Fibroblast of skin of back (primary cell): ENCODE measurements at places on chromosomes 1 and 21.

- DNase-seq, result no peak
Observed at GRCh38 chr1:181651276-181651675, 168.0 kb downstream of the CACNA1E start.

DNA sequence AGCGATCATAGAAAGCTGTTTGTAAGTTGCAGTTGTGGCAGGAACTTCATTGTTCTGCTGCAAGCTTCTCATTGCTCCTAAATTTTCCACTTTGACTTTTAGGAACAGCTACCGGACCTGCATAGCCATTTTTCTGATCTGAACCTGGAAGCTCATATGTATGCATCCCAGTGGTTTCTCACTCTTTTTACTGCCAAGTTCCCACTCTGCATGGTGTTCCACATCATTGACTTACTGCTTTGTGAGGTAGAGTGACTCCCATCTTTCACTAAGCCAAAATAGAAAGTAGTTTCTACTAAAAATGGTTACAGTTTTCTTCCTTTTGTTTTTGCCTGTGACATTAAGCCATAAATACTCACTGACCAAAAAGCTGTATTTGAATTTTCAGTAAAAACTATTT, 254.2 kb downstream of the GPR52 start:
- no peak for DNase-seq

- DNase-seq, result no peak
Observed at GRCh38 chr1:14768582-14769304, 170.3 kb downstream of the KAZN start.

- DNase-seq, result peak; percentile 60
Observed at GRCh38 chr1:23598424-23598823, 39.1 kb upstream of the ID3 start.

DNA sequence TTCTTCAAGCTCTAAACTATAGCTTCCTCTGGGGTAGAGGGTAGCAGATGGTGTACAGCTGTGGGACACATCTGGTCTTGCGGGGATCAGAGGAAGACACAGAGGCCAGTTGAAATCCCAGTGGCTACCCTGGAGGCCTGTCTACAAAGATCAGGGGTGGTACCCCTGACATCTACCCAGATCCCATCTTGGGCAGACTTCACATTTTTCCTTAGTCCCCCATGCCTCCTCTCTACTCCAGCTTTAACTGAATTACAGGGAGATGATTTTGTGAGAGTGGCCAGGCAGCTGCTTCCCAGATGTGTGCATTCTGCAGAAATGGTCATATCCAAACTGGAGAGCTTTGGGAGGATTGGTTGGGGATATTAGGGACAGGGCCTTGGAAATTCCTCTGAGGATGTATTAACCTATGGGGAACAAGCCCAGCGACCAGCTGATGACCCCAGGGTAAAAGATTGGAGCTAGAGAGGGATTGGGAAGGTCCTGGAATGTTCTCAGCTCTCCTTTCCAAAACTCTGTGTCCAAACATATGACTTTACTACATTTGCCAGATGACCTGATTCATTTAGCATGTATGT, 9.6 kb upstream of the CD34 start:
- DNase-seq, result no peak

DNA sequence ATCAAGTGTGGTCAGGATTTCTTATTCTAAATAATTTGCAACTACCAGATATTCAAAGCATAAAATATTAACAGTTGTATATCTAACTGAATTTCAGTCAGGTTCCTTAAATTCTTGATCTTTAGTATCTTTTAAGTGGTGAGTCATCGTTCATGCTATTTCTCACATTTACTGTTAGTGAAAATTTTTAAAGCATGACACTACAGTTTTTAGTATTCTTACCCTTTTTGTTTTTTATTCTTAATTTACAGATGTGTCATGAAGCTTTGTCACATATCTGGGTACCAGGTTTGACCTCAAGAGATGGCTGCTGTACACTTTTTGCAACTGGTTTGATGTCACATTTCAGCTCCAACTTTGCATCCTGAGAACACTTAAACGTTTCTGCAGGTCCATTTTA, 12.7 kb downstream of the AKIRIN1 start:
- peak; percentile 45 for DNase-seq

DNA sequence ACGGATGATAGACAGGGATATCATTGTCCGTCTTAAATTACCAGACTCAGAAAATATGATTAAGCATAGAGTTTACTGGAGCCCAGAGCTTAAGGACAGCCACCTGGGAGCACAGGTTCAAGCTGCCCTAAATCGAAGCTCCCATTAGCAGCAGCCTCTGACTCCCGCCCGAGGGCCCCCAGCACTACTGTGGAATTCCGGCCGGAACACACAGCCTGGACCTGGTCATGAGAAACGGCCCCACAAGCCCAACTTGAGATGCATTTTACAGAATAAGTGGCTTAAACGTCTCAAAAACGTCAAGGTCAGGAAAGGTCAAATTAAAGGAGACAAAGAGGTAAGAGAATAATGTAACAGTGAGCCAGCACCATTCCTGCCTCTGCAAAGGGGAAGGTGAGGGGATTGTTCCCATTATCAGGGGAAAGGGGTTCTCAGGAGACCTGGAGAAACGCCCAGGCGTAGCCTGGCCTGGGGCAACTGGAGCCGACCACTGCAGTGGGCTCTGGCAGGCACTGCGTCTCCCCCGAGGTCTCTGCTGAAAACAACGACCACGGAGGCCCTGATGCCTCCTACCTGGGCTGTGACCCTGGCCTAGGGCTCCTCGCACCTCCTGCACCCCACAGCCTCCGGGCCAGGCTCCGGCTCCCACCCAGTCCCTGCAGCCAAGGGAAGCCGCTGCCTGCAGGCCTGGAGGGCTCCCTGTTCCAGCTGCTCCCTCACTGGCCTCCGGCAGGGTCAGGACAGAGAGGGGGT, 11.5 kb upstream of the COL6A1 start:
- no peak for DNase-seq

- DNase-seq, result peak; percentile 17
Observed at GRCh38 chr1:56456435-56457101, 122.8 kb downstream of the PLPP3 start.

DNA sequence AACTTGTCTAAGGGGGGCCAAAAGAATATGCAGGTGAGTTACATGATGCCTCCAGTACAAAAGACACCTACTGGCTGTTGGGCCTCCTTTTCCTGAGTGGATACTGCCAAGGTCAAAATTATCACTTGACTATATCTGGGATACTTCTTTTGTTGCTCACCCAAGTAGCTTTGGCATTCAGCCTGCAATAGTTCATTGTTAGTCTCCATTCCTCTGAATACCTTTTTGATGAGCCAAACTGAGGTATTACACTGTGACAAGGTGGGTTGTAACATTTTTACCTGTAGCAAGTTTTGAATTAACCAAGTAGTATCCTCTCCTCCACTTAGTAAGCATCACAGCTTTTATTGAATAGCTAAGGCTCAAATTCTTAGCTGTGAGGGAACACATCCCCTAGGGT, 408.0 kb downstream of the LRRIQ3 start:
- DNase-seq, result no peak

DNA sequence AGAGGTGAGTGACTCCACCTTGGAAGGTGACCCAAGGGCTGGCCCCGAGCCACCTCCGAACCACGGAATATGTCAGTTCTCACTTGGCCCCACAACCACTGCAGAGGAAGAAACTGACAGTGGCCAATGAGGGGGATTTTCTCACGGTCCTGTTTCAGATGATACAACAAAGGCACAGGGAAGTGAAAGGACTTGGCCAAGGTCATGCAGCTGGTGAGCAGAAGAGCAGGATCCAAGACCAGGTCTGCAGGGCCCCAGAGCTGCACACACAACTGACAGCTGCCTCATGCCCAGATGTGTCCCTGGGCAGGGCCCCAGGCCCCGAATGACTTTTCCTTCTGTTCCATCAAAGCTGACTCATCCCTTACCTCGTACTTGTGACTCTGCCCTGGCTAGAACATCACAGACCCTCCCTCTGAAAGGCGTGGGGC, 25.8 kb upstream of the EVA1B start:
- DNase-seq, result peak; percentile 66

- no peak for DNase-seq
Observed at GRCh38 chr1:10621906-10622305, 147.2 kb downstream of the PEX14 start.

DNA sequence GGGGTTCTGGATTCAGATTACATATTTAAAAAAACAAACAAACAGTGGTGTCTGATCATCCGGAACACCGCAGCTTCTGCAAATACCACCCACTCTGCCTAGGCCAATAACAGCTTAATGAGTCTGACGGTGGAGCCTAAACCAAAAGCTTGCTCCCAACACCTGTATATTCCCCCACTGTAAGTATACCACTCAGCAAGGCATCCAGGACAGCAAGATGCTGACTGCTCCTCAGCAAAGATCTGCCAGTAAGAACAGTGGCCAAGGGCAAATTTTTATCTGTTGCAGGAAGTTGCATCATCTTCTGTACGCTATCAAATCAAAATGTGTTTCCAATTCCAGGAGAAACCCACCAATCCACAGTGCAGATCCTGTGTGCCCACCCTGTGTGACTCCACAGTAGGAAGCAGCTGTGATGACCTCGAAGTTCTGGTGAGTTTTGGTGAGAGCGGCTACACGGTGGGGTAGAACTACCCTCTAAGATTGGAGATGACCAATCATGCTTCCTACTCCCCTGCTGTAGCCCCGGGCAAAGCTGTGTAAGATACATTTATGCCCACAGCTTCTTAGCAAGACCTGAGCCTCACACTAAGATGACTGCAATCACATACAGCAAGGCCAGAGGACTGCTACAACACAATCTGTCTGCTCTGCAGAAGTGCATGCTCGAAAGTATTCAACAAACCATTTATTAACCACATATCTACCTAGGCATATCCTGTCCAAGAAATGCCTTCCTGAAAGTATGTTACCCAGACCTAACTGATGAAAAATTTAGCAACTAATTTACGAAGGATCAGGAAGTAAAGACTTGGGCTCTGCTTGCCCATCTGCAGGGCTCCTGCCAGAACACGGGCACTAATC, 30.5 kb downstream of the SIPA1L2 start:
- DNase-seq, result peak; percentile 59

DNA sequence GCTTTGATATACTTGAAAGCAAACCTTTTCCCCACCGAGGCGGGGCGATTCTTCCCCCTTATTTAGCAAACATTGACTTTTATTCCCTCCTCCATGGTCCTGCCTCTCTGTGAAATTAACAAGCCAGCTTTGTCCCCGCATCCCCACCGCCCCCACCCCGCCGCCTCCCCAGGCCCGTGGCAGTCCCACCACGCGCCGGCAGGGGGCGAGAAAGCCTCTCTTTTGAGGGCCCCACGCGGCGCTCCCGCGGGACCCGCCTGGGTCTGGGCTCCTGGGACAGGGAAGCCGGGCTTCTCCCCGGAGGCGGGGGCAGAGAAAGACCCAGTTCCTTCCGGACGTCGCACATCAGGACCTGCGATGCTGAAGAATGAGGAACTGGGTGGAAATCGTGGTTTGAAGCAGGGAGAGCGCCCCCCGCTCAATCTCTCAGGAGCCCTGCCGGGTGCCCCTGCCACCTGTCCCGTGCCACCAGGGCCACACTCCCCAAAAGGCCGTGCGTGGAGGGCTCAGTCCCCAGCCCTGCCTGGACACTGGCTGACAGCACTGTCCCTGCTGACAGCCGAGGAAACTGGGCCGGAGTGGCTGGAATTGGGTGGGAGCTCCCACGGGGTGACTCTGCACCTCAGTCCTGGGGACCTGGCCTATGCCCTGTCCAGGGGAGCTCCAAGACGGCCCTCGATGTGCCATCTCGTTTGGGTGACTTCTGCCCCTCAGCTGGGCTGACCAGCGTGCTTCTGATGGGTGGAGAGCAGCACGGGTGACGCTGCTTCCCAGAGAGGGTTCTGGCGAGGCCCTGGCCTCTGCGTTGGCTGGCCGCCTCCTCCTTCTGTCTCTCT, 8.6 kb upstream of the ACTRT2 start:
- DNase-seq, result peak; percentile 30

GRCh38 chr1:25195835-25196234, 36.5 kb downstream of the SYF2 start:
- DNase-seq, result no peak

DNA sequence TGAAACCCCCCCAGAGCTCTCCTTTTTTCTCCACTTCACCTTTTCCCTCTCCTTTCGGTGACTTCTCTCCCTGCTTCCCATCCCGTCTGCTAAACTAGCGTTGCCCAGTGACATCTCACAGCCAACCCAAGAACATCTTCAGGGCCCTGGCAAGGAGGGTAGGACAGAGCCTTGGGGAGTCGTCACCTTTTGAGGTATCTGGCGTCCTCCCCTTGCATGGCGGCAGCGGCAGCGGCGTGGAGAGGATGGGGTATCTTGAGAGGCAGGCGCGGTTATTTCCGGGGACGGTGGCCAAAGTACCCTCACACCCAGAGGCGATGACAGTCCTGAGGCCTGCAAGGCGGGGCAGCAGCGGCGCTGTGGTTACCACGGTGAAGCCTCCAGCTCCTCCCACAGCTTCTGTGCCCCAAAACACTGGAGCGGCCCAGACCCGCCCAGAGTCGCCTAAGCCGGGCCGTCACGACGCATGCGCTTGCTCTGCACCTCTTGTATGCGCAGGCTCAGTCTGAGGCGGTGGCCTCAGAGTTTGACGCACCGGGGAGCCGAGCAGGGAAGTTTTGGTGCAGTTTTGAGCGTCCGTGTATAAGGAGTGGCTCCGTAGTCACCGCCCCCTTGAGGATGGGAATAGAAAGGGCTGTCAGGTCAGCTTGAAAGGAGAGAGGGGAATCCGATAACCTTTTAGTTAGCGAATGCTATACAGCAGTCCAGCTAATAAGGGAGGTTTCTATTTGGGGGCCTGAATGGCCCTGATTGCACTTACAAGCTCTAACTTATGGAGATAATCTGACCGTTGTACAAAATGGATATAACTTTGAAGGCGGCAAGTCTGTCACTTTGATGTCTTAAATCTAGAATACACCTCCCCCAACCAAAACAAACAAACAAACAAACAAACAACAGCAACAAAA, at the start of gene KIFAP3:
Gene KIFAP3 (minus strand): TSS at position 446 of the 908 bp plus-strand sequence. CDS start 228 bp downstream, at position 218.
- peak; percentile 98 for DNase-seq

GRCh38 chr21:44578371-44579055, 1.9 kb downstream of the KRTAP10-5 start:
- DNase-seq, result no peak

GRCh38 chr1:119290297-119290696, 78.3 kb upstream of the HAO2 start:
- no peak for DNase-seq

- no peak for DNase-seq
Observed at GRCh38 chr1:51168936-51169335, 66.9 kb downstream of the C1orf185 start.

GRCh38 chr1:4066860-4067599, 167.0 kb upstream of the C1orf174 start:
- DNase-seq, result no peak

GRCh38 chr1:87478231-87478630, 149.6 kb downstream of the LMO4 start:
- DNase-seq, result peak; percentile 39

- DNase-seq, result no peak
Observed at GRCh38 chr1:63119575-63120155, 202.7 kb upstream of the FOXD3 start.

DNA sequence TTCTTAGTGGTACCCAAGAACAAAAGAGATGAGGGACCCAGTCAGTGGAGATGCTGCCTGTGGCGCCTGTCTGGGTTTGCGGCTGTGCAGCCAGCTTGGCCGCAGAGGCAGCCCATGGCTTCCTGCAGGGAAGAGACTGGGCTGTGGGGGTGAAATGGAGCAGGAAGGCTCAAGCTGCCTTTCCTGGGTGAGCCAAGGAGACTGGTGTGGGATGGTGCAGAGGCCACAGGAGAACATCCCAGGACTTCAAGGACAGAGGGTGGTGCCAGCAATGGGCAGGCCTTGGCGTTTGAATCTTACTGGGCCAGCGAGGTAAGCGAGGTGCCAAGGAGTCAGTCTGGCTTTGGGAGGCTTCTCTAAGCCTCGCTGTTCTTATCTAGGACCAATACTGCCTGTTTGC, 26.4 kb downstream of the KCNA10 start:
- DNase-seq, result no peak
